Activated CD4-positive, alpha-beta T cell treated with anti-CD3 and anti-CD28 coated beads, Interleukin-2, amount 50 U/mL, for 4 hours (primary cell): ENCODE measurements at places on chromosomes 1 and 21.

- no peak for DNase-seq
Measured at GRCh38 chr1:231814021-231814420, 187.4 kb downstream of the DISC1 start.

DNA sequence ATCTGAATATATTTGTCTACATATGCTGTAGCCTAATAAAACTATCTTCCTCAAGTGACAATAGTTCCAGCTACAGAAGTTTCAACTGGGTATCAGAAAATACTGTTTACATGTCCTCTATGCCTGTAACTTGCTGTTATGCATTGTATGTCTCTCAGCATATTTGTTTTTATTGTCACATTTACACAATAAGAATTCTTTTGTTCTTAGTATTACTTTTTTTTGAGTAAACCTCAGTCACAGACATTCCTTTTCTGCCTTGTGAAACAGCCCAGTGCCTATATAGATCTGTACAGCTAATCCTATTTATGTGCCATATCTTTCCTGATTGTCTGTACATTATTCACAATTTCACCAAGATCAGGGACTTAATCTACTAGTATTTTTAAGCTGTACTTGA is 565.2 kb downstream of the NEGR1 start:
- DNase-seq: no peak

DNA sequence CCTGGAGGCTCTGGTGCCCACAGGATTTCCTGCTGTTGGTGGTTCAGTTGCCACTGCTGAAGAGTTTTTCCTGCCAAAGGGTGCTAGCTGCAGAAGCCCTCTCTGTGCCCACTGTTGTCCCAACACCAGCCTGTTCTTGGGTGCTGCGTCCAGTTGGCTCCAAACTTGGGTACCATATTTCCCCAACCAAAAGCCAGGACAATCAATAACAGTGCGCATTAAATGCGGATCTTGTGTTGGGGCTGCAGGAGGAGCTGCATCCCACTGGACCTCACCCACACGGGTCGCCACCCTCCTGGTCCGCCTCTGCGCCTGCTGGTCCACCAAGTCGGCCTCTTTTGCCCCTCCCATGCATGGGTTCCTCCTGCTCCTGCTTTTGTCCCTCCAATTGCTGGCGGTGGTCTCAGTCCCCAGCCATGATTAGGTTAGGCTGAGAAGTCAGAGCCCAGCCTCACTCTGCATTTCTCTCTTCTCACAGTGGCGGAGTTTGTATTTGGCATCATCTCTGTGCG is 9.8 kb downstream of the ABCG1 start:
- no peak for DNase-seq

- DNase-seq: no peak
Measured at GRCh38 chr1:40396420-40396819, 22.9 kb downstream of the SMAP2 start.

DNA sequence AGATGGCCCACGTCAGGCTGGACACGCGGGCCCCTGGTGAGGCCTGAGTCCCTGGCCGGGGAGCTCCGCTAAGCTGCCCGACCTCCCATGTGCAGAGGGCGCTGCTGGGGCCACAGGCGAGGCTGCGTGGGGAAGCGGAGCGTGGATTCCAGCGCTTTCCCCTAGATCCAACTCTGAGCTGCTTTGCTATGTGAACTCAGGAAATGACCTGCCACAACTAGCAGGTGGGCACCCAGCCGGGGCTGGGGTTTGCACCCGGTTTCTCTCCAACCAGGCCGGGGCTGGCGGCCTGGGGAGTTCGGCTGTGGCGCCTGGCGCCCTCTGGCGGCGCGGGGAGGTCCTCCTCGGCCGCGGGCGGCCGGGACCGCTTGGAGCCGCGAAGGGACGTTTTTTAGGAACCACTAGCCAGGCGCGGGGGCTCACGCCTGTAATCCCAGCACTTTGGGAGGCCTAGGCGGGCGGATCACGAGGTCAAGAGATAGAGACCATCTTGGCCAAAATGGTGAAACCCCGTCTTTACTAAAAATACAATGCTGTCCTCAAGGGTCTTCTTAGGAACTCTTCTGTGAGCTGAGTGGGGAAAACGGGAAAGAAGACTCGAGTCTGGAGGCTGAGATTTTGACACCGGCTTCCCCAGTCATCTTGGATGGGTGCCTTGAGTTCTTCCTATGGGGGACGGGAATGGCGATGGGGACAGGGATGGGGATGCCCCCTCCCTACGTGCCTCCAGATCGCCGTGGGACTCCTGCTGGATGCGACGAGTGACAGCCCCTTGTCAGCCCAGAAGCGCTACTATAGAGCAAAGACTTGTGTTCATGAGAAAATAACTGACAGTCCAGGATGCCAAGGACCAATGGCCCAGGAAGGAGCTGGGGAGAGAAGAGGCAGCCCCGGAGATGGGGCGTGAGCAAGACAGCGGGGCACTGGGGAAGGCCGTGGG is 12.6 kb downstream of the PYCR2 start:
- peak; percentile 59 for DNase-seq

- DNase-seq: no peak
Measured at GRCh38 chr1:29269382-29269781, 33.1 kb downstream of the PTPRU start.

- no peak for DNase-seq
Measured at GRCh38 chr1:184060316-184060715, 8.8 kb downstream of the TSEN15 start.

DNA sequence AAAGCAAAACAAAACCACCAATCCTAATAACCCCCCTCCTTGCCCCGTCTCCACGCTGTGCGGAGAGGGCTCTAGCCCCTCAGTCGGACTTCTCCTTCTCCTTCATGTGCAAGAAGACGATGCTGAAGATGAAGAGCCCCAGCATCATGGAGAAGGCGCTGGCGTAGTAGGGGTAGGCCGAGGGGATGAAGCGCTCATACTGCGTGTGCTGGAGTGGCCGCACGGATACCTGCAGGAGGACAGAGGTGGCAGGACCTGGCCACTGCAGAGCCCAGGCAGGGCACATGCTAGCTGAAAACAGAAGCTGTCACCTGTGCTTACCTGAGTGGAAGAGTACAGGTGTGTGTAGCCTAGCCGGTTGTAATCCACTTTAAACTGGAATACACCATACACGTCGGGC is 8.9 kb downstream of the DDOST start:
- DNase-seq: no peak

- peak; percentile 72 for DNase-seq
Measured at GRCh38 chr1:109790735-109791494, 27.2 kb upstream of the EPS8L3 start.

- no peak for DNase-seq
Measured at GRCh38 chr1:11649237-11649623, 5.0 kb downstream of the FBXO2 start.

DNA sequence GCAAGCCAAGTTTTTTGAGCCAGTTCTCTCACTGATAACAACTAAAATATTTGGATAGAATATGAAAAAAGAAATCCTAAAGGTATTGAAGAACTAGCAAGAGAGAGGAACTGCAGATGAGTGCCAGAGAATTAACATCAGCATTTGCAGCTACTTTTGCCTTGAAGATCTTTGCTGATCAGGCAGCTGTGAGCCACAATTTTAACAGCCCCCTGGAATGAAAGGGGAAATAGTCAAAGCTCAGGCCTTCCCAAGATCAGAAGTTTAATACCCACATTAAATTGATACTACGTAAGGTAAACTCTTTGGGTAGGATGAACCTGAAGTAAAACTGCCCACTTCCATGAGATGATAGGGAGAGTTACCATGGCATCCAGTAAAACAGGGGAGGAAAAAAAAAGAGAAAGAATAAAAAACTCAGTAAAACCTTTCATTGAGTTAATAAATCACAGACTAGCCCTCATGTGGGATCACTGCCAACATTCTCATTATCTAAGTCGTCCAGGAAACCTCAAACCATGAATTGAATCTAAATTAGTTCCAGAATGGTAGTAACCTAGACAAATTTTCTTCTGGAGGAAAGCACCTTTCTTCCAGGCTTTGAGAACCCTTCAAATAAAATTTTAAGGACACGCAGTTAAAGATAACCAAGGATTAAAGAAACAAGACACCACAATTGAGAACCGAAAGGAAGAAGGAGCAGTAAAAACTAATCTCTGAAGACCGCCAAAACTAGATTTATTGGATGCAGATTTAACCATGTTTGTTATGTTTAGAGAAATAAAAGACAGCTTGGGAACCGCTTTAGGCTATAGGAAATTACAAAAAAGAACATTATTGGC is 28.3 kb downstream of the SCP2 start:
- no peak for DNase-seq

DNA sequence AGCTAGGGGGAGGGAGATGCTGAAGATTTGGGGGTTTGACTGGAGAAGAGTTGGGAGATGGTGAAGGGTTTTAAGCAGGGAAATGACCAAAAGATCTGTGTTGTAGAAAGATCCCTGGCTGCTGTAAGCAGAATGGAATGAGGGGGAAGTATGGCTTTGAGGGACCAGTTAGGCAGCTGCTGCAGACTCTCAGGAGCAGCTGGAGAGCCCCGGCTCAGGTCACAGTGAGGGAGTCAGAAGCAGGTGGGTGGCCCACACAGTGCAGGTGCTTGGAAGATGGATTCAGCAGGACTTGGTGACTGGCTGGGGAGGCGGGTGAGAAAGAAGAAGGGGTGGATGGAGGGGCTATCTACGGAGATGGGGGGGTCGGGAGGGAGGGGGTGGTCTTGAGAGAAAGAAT is 35.7 kb downstream of the EDN2 start:
- no peak for DNase-seq

- no peak for DNase-seq
Measured at GRCh38 chr21:37199057-37199924, 67.8 kb downstream of the VPS26C start.

DNA sequence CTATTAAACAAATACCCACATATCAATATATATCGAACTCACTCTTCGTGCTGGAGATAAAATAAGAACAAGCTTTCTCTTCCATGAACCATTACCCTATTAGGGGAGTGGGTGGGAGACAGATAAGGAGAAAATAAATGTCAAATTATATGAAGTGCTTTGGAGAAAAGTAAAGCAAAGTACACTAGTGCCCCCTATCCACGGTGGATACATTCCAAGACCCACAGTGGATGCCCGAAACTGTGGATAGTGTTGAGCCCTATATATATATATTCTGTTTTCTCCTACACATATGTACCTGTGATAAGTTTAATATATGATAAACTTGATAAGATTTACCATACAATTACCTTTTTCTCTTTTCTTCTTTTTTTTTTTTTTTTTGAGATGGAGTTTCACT is 54.6 kb downstream of the FH start:
- DNase-seq: no peak

DNA sequence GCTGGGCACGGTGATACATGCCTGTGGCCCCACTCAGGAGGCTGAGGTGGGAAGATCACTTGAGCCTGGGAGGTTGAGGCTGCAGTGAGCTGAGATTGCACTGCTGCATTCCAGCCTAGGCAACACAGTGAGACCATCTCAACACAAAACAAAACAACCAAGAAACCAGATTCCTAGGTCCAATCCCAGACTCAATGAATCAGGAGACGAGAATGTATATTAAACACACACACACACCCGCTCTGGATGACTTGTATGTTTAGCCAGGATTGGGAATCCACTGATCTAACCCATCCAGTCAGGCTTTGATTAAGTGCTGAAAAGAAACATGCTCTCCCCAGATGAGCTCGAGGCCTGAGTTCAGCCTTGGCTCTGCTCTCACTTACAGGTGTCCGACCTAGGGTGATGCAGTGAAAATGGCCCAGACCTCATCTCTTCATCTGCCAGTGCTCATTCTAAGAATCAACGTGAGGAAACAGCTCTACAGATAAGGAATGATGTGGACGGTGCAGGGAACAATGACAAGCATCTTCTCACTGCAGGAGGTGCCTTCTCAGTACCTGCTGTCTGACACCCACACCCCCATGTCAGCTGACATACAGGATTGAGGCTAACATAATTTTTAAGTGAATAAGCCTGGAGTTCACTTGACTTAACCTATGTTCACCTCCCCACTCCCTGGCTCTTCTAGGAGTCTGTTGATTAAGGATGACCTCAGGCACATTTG is 15.3 kb upstream of the SRSF4 start:
- no peak for DNase-seq

- no peak for DNase-seq
Measured at GRCh38 chr1:162366671-162367070, 10.0 kb downstream of the SPATA46 start.

DNA sequence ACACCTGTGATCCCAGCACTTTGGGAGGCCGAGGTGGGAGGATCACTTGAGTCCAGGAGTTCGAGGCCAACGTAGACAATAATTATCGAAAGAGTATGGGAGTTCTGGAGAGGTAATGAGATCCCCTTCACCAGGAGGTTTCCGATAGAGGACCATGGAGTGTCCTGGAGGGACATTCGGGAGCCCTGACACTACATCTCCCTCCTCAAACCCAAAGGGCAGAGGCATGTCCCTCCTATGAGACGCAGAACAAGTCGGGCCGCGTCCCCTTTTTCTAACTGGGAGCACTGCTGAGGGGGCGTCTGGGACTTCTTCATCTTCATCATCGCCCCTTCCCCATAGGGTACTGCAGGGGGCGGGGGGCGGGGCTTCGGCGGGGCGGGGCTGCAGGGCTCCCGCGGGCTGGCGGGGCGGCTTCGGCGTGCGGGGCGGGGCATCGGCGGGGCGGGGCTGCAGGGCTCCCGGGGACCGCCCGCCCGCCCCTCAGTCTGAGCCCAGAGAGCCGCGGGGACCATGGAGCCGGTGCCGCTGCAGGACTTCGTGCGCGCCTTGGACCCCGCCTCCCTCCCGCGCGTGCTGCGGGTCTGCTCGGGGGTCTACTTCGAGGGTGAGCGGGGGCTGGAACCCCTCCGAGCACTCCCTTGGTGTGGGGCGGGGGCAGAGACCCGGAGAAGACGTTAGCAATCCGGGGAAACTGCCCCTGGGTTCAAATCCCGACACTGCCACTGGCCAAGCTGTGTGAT is at the start of gene THEMIS2:
Gene THEMIS2 (plus strand): TSS at position 486 of the 743 bp plus-strand sequence. CDS start 28 bp downstream, at position 514.
- peak; percentile 77 for DNase-seq

DNA sequence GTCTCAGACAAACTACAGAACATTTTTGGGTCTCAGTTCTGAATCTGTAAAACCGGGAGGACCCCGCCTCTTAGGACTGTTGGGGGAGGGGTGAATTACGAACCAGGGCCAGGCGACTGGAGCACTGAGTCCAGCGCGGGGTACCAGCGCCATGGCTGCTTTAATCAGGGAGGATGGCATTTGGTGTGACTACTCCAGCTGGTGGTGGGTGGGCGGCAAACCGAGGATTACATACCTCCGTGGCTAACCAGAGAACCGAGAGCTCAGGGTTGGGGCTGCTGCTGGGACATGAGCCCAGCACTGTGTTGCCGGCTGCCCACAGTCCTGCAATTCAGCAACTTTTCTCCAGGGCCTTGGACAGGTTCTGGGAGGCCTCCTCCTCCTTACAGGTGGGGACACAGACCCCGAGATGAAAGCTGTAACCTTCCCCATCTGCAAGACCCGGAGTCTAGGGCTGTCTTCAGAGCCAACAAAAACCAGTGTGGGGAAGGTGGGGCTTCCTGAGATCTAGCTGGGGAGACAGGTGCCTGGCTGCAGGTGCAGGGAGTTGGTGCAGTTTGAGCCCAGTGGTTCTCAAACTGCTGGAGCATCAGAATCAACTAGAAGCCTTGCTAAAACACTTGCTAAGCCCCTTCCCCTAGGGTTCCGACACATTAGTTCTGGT is 273.5 kb downstream of the FOXD2 start:
- DNase-seq: no peak
